ENCODE measurements at places on chromosomes 16 and 17. TPM values are rescaled to one million over a fixed set of nuclear protein-coding genes. Genes with fewer than 3 reads are reported as not detected.

CPHXL2 gene
- not detected for total RNA-seq

SBK1 gene
- 1.9 TPM for total RNA-seq

MEIOC gene
- not detected for total RNA-seq

PRKAR1A gene
- total RNA-seq = 967 TPM

GRCh38 chr17:76701471-76701967 lies 9.2 kb downstream of the MXRA7 start:
- DNase-seq = no peak

GRCh38 chr17:32342603-32343325 lies 791 bp upstream of the C17orf75 start:
- DNase-seq = no peak

DNA sequence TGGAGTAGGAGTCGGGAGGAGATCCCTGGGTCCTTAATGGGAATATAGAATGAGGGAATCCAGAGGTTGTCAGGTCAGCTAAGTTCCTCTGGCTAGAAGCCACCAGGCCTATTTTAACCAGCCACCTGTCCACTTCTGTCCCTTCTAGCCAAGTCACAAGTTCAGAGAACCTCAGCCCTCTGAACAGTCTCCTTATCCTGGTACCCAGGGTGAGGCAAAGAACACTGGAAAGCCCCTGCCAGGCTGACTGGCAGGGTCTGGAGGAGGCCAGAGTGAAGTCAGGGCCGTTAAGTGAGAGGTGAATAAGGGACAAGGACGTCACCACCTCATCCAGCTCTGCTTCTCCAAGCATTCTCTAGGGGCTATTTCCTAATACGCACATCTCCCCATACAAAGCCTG lies 2.7 kb downstream of the CTDNEP1 start:
- DNase-seq = no peak

GRCh38 chr16:77873066-77873465 lies 84.7 kb downstream of the VAT1L start:
- no peak for DNase-seq

DNA sequence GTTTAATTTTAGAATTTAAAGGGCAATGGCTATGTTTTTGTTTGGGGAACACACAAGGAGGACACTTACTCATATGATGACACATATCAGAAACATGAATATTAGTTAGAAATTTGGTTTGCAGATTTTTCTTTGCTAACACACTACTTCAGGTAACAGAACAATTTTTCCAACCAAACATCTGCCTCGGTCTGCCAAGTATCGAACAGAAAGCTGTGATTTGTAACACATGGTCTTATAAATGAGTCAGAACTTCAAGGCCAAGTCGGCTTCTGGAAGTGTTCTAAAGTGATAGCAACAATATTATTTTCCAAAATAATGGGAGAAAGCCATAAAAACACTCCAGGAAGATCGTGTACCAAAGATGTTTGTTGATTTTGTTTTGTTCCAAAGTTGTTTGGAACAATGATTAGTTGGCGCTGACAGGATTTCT lies 75.9 kb upstream of the PMFBP1 start:
- no peak for DNase-seq

DNA sequence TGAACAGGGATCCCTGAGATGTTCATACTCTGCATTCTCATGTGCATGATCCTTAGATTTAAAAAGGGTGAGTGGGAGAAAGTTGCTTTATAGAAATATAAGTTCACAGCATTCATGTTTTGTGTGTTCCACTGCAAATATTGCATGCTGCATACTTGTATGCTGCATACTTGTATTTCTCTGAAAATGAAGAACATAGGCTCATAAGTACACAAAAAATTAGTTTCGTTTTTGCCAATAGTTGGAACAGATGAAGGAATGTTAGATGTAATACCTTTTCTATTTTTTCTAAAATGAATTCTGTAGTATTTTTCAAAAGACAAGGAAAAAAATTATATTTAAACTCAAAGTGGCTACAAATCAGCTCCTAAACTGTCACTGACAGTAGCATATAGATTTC lies 79.0 kb downstream of the NFAT5 start:
- DNase-seq = no peak
